Fibroblast of skin of right quadriceps (primary cell): ENCODE measurements at places on chromosomes 3 and 15.
A peak's percentile ranks its signal among the peaks of the same experiment; 100 is the strongest.

DNA sequence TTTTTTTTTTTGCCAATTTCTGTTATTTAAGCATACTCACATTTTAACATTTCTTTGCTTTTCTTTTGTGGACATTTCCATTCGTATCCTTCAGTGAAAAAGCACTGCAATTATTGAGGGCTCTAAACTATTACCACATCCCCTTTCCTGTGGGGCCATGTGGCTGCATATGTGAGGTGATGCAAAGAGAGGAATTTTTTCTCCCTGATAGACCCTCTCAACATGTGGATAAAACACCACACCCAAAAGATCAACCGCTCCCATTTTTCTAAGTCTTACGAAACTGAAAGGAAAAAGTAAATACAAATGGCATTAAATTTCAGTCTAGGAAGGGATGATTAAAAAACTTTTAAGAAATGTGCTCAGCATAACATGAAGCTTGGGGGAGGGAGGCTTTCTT is 68.8 kb downstream of the DNAJC13 start:
- DNase-seq, result peak; percentile 43

GRCh38 chr3:195752546-195753331 is 32.0 kb downstream of the MUC20 start:
- no peak for DNase-seq

- DNase-seq, result peak; percentile 15
Observed at GRCh38 chr3:37324850-37325321, 150.5 kb upstream of the LRRFIP2 start.

GRCh38 chr3:34072297-34072696 is 273.9 kb downstream of the PDCD6IP start:
- DNase-seq, result no peak

- DNase-seq, result no peak
Observed at GRCh38 chr3:1446531-1446930, 353.7 kb downstream of the CNTN6 start.

DNA sequence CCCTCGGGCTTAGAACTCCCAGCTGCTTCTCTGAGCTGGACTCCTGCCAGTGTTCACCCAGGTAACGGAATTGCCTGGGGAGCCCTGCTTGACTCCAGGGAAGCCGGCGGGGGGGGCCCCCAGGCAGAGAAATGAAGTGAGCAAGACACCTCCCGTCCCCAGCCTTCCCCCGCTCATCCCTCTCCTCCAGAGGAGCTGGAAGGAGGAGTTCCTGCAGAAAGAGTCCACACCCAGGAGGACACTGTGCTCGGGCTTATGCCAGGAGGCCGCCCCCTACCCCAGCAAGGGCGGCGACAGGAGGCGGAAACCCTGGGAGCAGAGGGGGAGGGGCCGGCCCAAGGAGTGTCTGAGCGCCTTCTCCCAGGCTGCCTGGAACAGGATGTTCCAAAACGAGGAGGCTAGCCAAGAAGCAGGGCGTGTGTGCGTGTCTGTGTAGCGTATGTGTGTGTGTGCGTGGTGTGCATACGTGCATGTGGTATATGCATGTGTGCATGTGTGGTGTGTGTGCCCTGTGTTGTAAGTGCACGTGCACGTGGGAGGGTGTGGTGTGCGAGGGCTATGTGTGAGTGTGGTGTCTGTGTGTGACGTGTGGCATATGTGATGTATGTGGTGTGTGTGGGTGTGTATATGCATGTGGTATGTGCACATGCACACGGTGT is 511.3 kb downstream of the SHQ1 start:
- DNase-seq, result peak; percentile 80

DNA sequence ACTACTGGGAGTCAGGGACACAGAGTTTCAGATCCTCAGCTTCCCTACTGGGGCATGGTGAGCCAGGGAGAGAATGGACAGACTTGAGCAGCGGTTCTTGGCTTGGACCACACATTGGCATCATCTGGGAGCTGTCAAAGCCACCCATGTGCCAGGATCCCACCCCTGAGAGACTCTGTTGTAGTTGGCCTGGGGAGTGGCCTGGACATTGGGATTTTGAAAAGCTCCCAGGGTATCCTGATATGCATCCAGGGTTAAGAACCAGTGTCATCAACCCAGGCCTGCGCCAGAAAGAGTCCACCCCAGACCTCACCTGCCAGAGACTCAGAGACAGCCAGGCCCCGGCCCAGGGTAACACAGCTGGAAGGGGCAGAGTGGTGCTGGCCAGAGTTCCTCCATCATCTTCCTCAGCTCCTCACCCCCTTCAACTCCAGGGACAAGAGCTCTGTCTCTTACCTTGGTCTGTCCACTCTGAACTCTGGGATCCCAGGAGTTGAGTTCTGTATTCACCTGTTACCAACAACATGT is 33.0 kb upstream of the CHRNB4 start:
- no peak for DNase-seq
